ENCODE measurements at places on chromosomes 1 and 21.

GRCh38 chr21:29521872-29522271 is 223.2 kb downstream of the BACH1 start:
- no peak for DNase-seq

DNA sequence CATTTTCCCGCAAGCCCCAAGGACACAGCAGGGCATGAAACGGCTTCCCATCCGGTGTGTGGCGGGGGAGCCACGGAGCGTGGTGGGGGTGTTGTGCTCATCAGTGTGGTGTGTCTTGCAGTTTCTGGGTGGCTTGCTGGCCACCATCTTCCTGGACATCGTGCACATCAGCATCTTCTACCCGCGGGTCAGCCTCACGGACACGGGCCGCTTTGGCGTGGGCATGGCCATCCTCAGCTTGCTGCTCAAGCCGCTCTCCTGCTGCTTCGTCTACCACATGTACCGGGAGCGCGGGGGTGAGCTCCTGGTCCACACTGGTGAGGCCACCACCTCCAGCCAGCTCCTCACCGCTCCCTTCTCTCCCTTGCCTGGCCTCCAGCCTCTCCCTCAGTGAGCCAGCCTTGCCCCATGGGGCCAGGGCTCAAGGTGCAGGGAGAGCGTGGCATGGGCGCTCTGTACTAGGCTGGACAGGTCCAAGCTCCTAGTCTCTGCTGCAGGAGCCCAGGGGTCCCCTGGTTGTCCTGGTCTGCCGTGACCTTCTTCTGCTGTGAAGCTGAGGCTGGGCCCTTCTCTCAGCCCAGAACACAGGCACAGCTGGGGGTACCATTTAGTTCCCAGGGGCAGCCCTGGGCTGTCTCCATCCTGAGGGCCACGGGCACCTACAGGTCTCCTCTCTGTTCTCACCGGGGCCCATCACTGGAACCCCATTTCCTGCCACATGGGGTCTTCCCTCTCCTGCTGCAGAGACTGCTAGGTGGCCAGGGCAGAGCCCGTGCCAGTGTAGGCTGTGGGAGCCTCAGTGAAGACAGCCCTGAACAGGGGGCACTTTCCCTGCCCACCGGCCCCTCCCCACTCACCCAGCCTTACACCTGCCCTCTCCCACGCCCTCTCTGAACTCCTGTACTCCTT is 12.6 kb downstream of the AGTRAP start:
- no peak for DNase-seq

DNA sequence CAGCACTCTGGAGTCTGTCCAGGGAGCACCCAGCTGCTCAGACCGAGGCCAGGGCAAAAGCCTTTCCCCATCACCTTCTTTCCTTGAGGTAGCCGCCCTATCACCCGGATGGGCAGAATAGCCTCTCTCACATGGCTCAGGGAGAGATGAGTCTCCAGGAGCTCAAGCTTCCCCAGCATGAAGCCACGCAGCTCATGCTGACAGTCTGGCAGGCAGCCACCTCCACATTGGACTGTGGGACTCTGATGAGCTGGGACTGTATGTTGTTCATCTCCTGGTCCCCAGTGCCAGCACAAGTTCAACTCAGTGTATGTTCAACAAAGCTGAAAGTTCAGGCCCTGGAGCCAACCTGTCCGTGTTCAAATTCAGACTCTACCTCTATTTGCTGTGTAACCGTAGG is 75.2 kb upstream of the ZC3H12A start:
- DNase-seq: no peak

DNA sequence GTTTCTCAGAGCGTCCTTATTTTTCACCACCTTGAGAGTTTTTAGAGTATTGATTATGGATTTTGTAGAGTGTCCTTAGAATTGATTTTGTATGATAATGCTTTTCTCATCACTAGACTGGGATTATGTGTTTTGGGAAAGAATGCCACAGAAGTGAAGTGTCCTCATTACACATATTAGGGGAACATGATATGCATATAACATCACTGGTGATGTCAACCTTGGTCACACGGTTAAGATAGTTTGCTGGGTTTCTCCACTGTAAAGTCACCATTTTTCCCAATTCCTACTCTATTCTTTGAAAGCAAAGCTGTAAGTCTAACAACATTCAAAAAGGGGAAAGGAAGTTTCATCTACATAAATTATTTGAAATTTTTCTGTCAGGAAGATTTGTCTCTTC is 39.6 kb upstream of the PALMD start:
- no peak for DNase-seq

- DNase-seq: peak; percentile 90
Observed at GRCh38 chr1:100322436-100323211, 29.7 kb upstream of the CDC14A start.

GRCh38 chr1:37699147-37699546 is 6.8 kb downstream of the CDCA8 start:
- no peak for DNase-seq

GRCh38 chr1:1914101-1914970 is 724 bp upstream of the CALML6 start:
- DNase-seq: no peak

DNA sequence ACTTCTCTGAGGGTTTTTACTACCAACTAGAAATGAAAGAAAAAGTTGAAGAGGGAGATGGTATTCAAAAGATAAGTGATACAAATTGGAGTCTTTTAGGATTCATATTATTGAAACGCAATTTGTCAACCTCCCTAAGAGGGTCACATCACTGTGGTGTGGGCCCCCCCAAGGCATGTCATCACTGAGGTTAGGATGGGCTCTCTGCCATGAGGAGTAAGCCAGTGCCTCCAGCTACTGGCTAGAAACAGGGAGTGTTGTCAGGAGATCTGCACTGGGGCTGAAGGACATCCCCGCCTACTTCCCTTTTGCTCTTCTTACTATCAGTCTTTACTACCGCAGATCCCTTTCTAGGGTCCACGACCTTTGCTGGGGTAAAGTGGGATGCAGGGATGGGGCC is 25.9 kb downstream of the ITSN1 start:
- peak; percentile 28 for DNase-seq

DNA sequence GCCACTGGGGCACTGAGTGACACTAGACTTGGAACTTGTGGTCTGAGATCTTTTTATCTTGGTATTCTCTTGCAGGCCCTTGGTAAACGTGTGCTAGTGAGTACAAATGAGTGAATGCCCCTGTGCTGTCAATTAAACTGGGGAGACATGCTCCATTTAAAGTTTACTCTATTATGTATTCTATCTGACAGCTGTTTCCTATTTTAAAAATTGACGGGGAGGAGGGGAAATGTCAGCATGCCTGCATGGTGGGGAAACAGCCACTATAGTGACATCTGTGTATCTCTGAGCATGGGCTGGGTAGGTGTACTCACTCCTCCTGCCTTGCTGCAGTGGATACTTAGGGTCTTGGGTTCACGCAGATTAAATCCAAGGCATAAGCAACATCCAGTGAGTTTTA is 59.0 kb upstream of the IKBKE start:
- no peak for DNase-seq

GRCh38 chr21:45477176-45478114 is 64.8 kb downstream of the SLC19A1 start:
- DNase-seq: no peak

DNA sequence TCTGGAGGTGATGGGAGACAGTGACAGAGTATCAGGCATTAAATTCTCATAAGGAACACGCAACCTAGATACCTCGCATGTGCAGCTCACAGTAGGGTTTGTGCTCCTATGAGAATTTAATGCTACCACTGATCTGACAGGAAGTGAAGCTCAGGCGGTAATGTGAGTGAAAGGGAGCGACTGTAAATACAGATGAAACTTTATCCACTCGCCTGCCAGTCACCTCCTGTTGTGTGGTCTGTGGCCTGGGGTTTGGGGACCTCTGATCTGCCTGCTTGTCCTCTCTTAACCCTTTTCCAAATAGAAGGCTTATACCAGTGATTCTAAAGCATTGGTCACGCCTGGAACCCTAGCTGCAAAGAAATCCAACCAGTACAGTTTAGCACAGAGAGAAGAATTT is 15.3 kb downstream of the GABPA start:
- no peak for DNase-seq

- DNase-seq: peak; percentile 77
Observed at GRCh38 chr1:28750330-28750729, 13.6 kb downstream of the YTHDF2 start.

- DNase-seq: peak; percentile 90
Observed at GRCh38 chr1:32703479-32704291, 1.1 kb upstream of the SYNC start.

DNA sequence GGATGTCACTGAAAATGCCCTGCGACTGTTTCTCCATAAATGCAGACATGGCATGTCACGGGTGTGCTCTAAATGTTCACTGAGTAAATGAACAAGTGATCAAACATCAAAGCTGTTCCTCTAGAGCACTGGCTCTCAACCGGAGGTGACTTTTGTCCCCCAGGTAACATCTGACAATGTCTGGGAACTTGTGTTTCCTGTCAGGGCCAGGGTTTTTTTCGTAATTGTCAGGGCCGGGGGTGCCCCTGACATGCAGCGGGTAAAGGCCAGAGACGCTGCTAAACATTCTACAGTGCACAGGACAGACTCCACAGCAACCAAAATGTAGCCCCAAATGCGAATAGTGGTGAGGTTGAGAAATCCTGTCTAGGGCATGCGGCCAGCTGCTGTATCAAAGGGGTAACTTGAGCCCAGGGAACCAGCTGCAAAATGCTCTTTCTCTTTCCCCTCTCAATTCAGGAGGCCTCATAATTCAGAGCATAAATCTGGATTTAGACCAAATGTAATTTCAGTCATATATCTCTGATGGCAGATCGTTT is 2.0 kb downstream of the ALDH4A1 start:
- DNase-seq: no peak

Measured in amniotic epithelial cell (primary cell).